ENCODE measurements at places on chromosomes 3 and 15.

DNA sequence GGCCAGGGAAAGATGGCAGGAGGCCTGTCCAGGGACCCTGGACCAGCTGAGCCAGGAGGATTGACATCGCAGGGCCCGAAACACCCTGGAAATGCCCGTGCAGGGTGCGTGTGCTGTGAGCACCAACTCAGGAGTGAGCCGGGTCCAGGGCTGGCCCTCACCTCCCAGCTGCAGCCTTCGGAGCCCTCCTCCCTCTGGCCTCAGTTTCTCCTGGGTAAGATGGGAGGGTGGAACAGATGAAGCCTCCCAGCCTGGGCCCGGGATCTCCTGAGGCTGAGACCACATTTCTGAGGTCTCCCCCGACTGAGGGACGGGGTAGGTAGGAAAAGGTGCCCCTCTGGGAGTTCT, 5.3 kb upstream of the CALML4 start:
- no peak for DNase-seq

DNA sequence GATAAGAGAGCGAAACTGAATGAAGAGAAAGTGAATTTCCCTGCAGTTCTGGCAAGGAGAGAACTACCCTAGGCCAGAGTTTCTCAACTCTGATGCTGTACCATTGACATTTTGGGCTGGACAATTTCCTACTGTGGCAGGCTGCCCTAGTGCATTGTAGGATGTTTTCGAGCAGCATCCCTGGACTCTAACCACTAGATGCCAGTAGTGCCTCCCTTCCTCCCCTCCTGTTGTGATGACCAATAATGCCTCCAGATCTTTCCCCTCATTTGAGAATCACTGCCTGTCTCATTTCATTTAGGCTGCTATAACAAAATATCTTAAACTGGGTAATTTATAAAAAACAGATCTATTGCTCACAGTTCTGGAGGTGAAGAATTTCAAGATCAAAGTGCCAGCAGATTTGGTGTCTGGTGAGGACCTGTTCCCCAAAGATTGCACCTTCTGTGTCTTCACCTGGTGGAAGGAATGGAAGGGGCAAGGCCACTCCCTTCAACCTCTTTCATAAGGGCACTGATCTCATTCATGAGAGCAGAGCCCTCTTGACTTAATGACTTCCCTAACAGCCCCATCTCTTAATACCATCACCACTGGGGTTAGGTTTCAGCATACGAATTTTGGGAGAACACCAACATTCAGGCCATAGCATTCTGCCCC, 188.9 kb upstream of the MEIS2 start:
- no peak for DNase-seq

DNA sequence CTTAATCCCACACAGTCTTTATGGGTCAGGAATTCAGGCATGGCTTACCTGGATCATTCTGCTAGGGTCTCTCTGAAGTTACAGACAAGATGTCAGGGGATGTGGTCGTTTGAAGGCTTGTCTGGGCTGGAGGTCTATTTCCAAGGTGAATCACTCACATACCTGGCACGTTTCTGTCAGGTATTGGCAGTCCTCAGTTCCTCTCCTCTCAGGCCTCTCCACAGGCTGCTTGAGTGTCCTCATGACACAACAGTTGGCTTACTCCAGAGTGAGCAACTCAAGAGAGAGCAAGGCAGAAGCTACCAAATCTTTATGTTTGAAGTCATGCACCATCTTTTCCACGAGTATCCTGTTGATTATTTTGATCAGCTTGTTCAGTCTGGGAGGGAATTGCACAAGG, 43.9 kb upstream of the PARP14 start:
- no peak for DNase-seq

DNA sequence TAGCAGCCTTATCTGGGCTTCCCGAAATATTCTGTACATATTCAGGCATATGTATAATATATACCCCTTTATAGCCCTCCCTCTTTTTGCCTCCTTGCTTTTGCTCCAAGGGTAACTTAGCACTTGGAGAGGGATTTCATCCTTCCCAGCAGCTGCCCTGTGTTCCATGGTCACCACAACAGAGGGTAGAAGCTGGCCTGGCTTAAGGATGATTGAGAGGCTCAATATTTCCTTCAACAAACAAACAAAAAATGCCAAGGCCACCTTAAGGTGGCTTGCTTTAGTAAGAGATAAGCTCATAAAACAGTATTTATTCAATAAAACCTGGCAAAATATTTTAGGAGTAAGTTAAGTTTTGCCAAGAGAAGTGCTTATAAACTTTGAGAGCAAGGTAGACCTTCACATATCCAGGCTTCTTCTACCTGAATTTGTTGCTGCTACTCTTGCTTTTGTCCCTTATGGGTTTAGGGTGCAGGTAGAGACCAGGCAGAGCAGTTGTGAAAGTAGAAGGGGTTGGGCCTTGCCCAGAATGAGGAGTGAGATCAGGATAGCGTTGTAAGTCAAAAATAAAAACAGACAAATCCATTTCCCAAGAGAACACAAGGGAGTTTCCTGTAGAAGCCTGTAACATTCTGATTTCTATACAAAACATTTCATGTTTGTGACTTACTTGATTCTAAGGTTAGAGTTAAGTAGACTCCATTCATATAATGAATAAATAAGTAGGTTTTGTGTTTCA, 52.7 kb upstream of the ATOSA start:
- no peak for DNase-seq

GRCh38 chr15:36557364-36557763, 22.1 kb upstream of the CDIN1 start:
- no peak for DNase-seq

DNA sequence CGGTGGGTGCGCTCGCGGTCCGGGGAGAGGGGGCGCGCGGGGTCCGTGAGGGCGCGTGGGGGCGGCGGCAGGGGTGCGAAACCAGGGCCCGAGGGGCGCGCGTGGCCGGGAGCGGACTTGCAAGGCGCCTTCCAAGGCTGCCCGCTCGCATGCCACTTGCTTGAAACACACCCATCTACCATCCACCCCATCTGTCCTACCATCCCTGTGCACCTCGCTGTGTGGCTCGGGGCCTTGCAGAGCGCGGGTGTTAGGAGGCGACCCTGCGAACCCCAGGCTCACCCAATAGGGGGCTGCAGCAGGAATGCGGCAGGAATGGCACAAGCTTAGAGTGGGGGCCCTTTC, 240 bp downstream of the CFAP100 start:
- DNase-seq = no peak

- DNase-seq = peak; percentile 63
Observed at GRCh38 chr3:46280105-46280797, 38.0 kb downstream of the CCR3 start.

DNA sequence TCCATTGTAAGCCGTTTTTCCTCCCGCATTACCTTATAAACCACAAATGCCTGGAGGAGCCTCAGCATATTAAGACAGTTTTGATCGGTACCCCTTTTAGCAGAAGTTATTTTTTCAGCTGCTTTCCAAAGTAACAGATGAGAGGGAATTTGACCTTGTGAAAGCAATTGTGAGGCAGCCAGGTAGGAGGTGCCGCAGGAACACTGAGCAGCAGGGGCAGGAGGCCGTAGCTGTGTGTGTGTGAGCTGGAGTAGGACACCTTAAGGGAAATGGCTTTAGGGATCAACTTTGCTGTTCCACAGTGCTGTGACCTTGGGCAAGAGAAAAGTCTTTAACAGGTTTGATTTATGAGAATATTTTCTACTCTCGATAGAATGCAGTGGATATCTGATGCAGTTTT, 482.1 kb downstream of the IL5RA start:
- DNase-seq = no peak

DNA sequence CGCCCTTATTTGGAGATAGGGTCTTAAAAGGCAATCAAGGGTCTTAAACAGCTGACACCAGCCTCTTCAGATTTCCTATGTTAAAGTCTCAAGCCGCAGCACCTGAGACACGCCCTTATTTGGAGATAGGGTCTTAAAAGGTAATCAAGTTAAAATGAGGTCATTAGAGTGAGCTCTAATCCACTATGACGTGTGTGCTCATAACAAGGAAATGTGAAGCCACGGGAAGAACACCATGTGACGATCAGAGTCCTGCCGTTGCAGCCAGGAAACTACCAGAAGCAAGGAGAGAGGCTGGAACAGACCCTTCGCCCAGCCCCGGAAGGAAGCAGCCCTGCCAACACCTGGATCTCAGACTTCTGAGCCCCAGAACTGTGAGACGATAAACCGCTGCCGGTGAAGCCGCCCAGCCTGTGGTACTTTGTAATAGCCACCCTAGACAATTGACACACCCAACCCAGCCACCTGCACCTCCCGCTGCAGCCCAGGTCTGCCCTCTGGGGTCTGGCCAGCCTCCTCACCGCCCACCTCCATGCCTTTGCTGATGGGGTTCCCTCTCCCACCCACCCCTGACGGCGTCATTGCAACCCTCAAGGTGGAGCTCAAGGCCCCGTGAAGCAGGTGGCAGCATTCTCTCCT, 137.9 kb downstream of the MEGF11 start:
- peak; percentile 40 for DNase-seq

DNA sequence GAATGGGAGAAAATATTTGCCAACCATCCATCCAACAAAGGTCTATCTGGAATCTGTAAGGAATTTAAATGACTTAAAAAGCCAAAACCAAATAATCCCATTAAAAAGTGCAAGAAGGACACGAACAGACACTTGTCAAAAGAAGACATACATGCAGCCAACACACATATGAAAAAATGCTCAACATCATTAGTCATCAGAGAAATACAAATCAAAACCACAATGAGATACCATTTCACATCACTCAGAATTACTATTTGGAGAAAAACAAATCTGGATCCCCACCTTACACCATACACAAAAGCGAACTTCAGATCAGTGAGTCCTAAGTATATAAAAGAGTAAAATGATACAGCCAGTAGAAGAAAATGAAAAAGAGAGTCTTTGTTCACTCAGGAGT, 58.6 kb upstream of the MNS1 start:
- DNase-seq = no peak

GRCh38 chr3:81048058-81048665, 713.3 kb downstream of the GBE1 start:
- DNase-seq = no peak

DNA sequence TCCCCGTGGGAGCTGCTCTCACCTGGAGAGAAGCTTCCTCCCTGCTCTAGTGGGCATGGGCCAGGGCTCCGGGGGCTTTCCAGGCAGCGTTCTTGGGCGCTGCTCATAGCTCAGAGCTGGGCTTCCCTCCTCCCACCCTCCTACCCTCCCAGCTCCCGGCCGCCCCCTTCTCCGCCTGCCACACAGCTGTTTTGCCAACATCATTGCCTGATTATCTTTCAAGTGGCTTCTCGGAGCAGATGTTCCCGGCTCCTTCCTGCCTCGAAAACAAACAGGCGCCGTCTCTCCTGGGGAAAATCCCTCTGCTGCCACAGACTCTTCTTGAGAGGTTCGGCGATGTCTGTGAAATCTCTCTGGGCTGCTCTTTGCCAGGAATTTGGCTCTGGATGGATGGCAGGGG, 195.6 kb downstream of the RPLP1 start:
- DNase-seq = no peak

- DNase-seq = no peak
Observed at GRCh38 chr3:140563206-140563760, 114.6 kb upstream of the TRIM42 start.

DNA sequence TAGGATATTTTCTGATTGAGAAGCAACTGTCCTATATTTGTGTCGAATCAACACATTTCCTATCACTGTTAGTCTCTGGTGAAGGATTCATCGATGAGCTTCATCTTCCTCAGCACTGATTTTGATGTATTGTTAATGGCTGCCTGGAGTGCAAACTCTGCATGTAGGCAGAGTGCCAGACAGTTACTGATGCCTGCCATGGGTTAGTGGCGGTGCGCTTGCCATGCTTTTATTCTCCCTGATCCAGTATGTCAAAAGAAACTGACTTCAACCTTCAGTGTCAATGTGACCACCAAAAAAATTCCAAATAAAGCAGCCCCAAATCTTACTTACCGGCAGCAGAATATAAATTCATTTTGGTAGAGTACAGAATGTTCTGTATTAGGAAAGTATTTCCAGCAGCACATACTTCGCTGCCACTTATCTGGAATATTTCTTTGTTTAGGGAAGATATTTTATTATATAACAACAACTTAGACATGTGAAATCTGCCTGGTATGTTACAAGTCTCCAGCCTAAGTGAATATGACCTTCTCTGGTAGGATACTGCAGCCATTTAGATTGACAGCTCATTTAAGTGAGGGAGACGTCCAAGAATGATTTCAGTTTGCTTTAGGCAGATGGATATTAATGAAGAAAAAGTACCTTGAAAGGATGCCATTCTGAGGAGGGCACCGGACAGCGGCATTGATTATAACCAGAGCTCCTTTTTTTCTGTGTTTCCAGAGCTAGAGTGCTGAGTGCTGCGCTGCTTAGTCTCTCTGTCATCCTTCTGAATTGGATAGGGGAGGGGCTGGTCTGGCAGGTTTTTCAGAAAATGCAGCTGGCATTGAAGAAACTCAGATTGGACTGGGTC, 59.9 kb downstream of the ARHGEF26 start:
- no peak for DNase-seq

DNA sequence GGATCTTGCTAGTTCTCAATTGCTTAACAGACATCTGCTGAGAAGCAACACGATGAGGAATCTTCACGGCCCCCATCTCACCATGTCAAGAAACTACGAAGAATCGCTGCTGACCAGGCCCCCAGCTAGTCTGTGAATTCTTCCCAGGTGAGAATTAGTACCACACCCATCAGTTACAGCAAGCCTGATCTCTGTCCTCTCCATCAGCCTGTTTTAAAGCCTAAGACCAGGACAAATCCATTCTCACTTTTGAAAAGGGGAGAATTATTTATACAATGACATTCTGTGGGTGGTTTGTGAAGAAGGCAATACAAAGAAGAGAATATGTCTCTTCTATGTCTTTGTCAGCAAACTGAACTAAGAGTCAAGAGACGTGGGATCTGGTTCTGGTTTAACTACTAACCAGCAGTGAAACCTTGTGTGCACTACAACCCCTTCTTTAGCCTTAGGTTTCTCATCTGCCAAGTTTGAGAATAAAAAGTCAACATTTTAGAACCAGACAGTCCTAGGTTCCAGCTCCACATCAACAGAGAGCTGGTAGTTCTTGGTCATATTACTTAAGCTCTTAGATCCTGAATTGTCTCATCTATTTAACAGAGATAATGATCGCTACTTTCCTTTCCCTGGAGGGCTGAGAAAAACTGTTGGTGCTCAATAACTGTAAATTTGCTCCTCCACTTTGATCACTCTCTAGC, 160.4 kb upstream of the RORA start:
- no peak for DNase-seq

- no peak for DNase-seq
Observed at GRCh38 chr3:132549890-132550578, 47.0 kb upstream of the ACKR4 start.

GRCh38 chr15:44064706-44065105, 130.4 kb downstream of the FRMD5 start:
- no peak for DNase-seq

- DNase-seq = peak; percentile 72
Observed at GRCh38 chr3:197029511-197030167, at the start of gene MELTF. Gene MELTF, minus strand, starts transcription at chr3:197029817. Its CDS starts 115 bp downstream, at chr3:197029702.
